T follicular helper cell (primary cell): ENCODE measurements at places on chromosomes 6 and 20.

GRCh38 chr6:33304216-33304615 lies 5.5 kb upstream of the RGL2 start:
- no peak for DNase-seq

- DNase-seq, result no peak
Measured at GRCh38 chr20:44501448-44501847, 20.4 kb downstream of the SERINC3 start.

GRCh38 chr20:5636841-5637240 lies 113.4 kb upstream of the SHLD1 start:
- no peak for DNase-seq

DNA sequence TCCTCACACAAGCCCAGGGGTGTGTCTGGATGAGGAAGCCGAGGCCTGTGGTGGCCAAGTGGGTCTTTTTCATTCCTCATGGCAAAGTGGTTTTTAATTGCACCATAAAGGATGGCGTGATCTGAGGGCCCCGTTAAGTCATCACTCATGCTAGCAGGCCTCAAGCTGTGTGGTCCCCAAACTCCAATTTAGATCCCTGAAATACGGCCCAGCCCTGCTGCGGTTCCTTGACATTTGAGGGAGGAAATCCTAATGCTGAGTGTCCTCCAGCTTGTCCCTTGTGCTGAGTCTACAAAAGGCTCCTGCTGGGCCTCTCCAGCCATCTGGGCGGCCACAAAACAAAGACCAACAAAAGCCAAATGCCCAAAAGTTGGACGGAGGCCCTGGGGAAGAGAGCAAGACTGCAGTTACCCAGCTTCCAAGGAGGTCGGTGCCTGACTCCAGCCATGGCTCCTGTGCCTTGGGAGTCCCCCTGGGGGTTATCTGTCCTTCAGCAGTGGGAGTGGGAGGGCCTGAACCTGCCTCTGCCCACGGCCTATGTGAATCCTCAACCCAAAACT lies 162.3 kb upstream of the PDE10A start:
- no peak for DNase-seq

DNA sequence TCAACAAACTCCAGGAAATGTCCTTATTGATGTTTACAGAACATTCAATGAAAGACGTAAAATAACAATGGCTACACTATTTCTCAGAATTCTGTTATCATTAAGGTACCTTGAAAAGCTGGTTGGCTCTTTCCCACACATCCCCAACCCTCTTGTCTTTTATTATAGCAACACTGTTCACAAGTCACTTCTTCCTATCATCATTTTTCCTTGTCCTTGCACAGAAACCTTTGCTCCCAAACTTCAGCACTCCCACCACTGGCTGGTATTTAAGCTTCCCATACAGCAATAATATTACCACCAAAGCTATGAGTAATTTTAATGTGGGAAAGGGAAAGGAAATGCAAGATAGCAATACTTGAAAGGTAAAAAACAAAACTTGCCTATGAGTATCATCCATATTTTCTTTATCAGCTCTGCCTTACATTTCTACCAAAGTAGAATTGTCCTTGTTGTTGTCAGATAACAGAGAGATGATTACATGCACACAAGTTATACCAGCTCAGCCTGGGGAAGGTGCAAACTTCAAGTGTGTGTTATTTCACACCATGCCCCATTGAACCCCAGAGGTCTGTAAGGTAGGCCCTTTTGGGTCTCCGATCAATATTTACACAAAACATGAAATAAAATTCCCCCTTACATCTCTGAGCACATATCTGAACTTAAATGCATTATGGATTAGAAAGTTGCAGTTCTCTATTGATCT lies 32.2 kb downstream of the ARHGAP18 start:
- DNase-seq, result no peak

GRCh38 chr6:148972481-148972880 lies 225.7 kb downstream of the UST start:
- DNase-seq, result peak; percentile 25

GRCh38 chr6:83193747-83194566 lies 800 bp downstream of the RWDD2A start:
- peak; percentile 5 for DNase-seq

DNA sequence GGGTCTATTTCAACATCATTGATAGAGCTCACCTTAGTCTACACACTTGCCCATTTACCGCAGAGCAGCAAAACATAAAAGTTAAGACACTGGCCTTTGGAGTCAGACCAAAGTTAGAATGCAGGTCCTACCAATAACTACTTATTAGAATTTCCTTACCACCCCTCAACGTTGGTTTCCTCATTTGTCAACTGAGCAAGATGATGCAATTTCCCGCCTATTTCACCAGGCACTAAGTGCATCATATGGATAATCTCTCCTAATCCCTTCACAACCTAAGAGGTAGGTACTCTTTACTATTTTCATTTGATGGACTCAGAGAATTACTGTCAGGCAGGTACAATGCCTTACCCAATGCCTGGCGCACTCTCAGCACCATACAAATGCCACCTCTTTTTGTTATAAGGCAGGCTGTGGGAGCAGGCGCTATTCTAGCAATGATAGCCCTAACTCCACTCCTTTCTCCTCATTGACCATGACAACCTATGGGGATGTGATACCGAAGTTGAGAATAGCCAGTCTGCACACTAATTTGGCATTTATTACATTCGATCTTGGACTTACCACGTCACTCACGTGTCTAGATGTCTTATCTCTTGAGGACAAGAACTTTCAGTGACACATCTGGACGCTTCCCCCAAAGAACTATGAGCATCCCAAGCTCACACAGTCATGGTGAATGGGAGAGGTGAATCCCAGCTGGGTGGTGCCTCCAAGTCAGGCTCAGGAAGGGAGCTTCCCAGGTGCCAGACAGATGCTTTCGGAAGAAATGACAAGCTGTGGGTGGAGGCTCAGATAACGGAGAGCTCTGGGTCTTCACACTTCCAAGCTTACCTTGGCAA lies 128.1 kb upstream of the STMND1 start:
- no peak for DNase-seq

GRCh38 chr6:13400772-13401171 lies 72.4 kb upstream of the TBC1D7 start:
- DNase-seq, result no peak

DNA sequence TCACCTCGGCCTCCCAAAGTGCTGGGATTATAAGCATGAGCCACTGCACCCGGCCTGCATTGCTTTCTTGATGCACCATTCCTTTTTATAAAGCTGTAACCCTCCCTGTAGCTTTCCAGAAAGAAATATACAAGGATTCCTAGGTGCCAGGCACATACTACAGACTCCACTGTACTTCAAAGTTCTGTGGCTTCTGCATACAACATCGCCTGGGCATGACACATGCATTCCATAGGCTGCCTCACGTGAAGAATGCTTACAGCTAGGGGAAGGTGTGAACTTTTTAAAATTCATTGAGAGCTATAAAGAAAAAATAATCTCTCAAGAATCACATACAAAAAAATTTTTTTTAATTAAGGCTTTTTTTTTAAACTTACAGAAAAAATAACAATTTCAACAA lies 50.2 kb downstream of the TRAM2 start:
- no peak for DNase-seq

- DNase-seq, result no peak
Measured at GRCh38 chr20:3846378-3846739, 275 bp upstream of the MAVS start.

DNA sequence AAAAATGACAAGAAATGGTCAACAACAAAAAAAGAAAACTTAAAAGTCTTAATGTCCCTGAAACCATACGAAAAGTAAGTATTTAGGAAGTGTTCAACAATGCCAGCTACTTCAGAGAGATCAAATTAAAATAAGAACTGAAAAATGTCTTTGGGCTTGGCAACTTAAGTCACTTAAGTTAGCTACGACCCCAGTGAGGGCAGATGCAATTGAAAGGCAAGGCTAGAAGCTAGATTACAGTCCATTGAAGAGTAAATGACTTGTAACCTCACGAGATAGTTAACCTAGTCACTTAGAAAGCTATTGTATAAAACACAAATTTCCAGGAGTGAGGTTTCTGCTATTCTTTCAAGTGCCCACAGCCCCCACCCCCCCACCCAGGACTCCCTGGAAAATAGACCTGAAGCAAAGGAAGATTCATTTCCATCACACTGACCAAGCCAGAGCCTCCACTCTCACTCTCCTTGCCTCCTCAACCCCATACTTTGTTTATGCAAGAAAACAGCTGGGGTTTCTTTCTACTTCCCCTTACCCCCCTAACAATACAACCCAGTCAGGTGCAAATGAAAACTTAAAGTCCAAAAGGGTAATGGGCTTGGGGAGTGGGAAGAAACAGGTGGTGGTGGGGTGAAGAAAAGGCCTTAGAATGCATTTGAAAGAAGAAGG lies 14.6 kb downstream of the RTN4IP1 start:
- DNase-seq, result no peak

DNA sequence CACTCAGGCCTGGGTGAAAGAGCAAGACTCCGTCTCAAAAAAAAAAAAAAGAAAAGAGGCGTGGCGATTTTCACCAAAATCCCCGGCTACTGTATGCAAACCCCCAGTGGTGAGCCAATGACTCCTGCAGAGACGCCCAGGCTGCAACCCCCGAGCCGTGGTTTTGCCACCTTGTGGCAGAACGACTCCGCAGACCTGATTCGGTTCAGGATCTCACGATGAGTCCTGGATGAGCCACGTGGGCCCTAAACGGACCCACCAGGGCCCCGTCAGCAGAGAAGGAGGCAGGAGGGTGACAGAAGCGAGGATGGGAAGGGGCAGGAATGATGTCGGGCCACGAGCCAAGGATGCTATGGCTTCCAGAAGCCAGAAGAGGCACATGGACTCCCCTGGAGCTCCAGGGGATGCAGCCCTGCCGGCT lies 42.5 kb downstream of the SLC2A4RG start:
- DNase-seq, result peak; percentile 26

- no peak for DNase-seq
Measured at GRCh38 chr6:158666628-158667359, 16.9 kb downstream of the SYTL3 start.

DNA sequence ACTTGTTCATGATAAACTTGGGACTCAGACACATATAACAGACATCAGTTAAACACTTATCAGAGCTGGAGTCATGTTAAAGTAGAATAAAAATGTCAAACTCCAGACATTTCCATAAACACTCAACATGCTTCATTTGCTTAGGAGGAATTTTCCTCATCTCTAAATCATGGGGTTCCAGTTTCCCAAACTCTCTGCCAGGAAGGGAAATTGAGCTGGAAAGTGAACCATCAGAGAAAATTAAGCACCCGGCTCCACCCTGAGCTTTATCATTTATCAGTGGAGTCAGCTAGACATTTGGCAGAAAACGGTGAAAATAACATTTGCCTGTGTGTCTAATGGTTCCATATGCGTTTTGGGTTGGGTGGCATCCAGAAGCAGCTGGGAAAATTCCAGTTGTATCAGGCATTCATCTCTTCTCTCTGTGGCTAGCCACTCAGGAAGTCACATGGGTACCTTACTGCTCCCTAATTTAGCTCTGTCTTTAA lies 25.3 kb upstream of the ZNFX1 start:
- DNase-seq, result no peak
